Fibroblast of the aortic adventitia (primary cell): ENCODE measurements at places on chromosomes 12 and 14.

- peak; percentile 37 for DNase-seq
These were observed 8.9 kb upstream of the LIN7A start for GRCh38 chr12:80946591-80946990.

DNA sequence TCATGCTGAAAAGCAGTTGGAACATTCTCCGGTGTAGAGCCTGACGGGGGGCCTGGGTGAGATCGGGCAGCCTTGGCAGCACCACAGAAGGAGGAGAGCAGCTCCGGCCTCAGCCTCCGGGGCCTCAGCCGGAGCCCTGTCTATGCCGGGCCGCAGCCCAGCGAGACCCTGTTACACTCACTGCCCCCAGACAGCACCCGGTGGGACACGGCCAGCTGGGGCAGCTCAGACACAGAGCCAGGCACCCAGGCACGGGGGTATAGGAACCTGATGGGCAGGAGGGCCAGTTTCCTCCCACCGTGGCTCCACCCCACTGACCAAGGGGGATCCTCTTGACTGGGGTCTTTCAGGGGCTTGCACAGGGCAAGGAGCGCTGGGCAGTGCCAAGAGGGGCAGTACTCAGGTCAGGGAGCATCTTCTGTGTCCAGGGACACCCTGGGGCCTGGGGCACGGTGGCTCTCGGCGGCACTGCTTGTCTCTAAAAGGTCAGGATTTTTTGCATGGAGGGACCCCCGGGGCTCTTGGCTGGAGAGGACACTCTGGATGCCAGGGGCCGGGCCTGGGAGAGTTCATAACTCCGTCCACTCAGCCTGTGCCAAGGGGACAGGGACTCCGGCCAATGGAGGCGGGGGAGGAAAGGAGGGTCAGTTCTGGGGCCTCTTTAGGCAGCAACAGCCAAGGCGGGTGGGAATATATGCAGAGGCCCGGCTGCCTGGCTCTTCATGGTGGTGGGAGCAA, 9.4 kb downstream of the INF2 start:
- DNase-seq = no peak

DNA sequence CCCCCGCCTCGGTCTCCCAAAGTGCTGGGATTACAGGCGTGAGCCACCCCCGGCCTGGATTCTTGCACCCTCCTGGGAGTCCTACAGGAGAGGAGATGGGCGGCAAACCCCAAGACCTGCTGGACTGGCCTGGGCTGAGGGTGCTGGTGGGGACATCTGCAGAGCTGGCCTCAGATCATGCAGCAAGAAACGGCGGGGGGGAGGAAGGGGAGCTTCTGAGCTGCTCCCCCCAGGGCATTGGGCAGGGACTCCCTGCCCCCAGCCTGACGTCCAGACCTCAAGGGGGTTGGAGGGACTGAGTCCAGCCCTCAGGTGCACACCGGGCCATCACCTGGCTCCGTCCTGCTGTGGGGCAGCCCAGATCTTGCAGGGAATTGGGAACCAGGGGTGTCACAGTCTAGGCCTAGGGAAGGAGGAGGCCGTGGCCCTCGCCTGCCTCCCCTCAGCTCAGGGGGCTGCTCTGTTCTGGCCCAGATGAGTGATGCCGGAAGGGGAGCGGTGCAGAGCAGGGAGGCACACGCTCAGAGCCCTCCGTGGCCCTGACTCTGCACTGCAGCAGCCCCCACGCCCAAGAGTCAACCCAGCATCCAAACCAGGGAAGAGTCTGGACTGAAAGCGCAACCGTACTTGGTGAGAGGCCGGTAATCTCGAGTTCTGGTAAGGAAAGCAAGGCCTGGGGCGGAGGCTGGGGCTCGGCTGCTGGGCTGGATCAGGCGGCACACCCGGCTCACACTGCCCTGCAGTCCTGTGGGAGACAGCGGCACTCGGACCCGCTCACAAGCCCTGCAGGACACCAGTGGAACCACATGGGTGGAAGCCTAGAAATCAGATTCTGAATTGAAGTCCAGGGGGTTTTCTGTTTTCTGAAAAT, 8.9 kb upstream of the AMN start:
- DNase-seq = no peak

DNA sequence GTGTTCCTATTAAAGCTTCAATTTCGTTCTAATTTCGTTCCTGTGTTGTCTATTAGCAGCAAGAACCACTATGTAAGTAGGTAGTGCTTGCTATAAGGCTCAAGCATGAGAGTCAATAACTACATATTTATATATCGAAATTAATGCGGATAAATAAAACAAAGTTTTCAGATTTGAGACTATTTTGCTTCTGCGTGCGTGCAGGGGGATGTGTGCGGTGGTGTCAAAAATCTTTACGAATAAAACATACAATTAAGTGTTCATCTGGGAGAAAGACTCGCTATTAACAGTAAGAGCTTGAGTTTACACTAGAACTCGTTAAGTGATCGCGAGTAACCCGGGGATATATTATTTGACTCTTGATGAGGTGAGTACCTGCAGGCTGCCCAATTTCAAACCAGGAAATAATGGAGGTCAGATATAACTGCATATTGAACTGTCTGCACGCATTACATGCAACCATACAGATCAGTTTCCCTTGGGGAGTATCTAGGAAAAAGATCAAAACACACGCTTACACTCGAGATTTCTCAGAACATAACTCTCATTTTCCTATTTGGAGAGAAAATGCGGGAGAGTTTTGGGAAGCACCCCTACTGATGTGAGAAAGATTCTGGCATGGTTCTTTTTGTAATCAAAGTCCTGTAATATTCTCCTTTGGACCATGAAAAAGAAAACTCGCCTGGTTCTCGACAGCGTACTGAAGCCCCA, 813 bp downstream of the TWF1 start:
- DNase-seq = peak; percentile 13

DNA sequence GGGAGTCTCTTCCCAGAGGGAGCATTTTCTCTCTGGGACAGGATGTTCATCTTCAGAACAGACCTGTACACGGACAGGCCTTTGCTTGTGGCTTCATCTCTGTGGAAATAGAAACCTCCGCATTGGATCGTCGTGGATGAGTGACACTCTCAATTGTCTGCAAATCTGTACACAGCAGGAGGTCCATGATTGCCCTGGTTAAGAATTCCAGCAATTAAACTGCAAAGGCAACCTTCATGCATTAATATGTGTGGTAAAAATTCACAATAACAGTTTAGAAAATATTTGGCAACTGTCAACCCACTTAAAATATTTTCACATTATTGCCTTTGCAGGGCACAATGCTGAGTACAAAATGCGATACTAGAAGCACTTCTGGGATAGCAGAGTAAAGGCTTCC, 149.8 kb upstream of the SFSWAP start:
- no peak for DNase-seq

GRCh38 chr14:23351681-23352505, 794 bp downstream of the SLC22A17 start:
- no peak for DNase-seq

DNA sequence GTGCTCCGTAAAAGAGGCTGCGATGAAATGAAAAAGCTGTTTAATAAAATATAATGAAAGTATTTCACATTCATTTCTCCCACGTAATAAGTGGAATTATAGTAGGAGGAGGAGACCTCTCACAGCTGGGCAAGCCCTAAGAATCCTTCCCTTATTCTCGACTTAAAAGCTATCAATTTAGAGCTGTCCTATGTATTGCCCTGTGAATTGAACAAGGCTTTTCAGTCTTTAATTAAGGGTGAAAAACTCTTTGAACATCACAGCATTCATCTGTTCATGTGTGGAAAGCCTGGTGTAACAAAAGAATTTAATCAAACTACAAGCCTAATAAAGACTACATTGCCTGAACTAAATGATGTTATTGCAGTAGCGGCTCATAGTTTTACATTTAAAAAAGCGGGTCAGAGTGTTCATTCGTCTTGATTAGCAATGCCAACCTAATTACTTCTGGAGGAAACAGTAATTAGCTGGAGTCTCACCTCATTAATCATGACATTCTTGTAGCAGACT, 142.0 kb downstream of the ETNK1 start:
- no peak for DNase-seq

DNA sequence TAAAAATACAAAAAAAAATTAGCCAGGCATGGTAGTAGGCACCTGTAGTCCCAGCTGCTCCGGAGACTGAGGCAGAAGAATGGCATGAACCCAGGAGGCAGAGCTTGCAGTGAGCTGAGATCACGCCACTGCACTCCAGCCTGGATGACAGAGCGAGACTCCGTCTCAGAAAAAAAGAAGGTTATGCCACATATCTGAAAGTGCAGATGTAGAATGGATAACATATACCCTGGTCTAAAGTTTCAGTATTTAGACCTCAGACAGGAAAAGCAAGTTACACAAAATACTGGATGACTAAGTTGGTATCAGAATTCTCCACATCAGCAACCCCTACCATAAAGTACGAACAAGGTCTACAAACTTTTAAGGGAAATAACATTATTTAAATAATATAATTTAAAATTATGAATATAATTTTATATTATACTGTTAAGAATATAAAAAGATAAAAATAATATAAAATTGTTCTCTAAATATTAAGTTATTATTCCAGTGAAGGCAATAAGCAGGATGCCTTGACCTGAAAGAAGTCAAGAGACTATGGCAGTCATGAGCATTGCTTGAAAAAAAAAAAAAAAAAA, 169.9 kb downstream of the CRADD start:
- no peak for DNase-seq

- DNase-seq = no peak
These were observed 89.8 kb downstream of the CHST11 start for GRCh38 chr12:104546575-104546974.

GRCh38 chr12:108640802-108641445, 7.2 kb upstream of the SELPLG start:
- DNase-seq = peak; percentile 64

DNA sequence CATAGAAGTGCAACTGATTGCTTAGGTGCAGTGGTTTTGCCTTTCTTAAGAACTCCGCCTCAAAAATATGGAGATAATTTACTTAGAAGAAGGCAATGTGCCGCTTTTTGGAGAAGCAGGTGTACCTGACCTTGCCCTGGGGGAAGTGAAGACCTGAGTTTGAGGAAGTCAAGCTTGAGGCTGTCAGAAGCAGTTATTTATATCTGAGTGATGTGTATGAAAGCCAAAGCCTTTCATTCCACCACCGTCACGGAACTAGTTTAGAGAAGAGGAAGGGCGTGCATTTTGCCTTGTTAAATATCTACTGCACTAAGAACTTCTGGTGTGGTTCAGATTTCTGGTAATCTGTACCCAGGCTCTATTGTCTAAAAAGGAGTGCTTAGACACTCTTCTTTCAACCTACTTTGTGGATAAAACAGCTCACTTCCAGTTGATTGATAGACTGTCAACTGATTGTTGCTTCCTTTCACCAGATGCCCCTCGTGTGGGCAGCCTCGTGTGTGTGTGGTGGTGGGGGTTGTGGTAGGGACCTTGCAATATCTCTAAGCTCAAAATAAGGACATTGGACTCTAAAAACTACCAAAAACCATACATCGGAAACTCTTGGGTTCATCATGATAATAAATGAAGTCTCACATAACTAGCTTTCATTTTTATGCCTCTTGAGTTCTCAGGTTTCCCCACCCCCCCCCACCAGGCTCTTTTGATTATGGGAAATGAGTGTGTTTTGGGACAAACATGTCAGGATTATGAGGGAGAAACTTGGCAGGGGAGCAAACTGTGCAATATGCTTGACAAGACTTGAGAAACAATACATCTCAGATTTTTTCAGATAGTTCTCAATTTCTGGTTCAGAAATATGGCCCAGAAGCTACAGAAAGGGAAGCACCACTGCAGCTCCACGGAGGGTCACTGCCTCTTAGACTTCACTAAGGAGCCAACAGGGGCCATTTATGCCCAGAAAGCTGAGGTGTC, 78.6 kb downstream of the ARF6 start:
- peak; percentile 64 for DNase-seq

- DNase-seq = no peak
These were observed 386.3 kb upstream of the TMTC1 start for GRCh38 chr12:30169839-30170591.

DNA sequence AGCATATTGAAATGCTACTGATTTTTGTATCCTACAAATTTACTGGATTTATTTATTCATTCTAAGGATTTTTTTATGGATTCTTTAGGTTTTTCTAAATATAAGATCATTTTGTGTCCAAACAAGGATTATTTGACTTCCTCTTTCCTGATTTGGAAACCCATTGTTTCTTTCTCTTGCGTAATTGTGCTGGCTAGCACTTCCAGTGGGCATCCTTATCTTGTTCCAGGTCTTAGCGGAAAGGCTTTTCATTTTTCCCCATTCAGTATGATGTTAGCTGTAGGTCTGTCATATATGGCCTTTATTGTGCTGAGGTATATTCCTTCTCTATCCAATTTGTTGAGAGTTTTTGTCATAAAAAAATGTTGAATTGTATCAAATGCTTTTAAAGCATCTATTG, 57.2 kb upstream of the RHOJ start:
- DNase-seq = peak; percentile 23

GRCh38 chr12:31311634-31312258, 14.2 kb downstream of the SINHCAF start:
- no peak for DNase-seq

DNA sequence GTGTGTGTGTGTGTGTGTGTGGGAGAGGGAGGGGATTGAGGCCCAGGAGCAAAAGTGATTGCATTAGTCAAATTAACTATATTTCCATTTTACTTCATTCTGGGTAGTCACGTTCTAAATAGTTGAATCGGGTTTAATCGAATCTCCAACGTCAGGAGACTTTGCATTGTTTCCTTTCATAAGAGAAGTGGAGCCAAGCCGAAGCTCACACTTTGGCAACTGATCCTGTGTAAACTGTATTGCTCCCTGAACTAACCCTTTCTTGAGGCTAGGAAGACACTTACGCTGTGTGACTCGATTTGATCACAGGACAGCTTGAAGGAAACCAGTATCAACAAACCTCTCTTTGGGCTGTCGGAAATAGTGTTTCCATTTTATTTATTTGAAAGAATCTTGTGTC, 363.4 kb upstream of the ATP2B1 start:
- DNase-seq = peak; percentile 52

- peak; percentile 41 for DNase-seq
These were observed 29.5 kb downstream of the PPP4R4 start for GRCh38 chr14:94203473-94204210.

DNA sequence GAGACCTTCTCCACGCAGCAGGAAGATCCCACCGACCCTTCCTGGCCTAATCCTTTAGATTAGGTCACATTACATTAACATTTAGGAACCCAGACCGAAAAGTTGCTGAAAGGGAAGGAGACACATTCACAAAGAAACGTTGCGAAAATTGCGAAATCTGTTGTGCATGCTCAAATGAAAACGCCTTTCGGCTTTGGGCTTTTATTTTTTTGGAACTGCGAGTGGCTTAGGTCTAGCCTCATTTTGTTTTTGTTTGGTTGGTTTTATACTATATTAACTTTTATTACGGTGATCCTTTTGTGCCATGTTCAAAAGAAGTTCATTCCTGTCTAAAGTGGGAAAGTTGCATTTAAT, 1.5 kb downstream of the MYF6 start:
- no peak for DNase-seq
